WERI-Rb-1 (cell line): ENCODE measurements at places on chromosomes 12 and 14.
A peak's percentile ranks its signal among the peaks of the same experiment; 100 is the strongest.

DNA sequence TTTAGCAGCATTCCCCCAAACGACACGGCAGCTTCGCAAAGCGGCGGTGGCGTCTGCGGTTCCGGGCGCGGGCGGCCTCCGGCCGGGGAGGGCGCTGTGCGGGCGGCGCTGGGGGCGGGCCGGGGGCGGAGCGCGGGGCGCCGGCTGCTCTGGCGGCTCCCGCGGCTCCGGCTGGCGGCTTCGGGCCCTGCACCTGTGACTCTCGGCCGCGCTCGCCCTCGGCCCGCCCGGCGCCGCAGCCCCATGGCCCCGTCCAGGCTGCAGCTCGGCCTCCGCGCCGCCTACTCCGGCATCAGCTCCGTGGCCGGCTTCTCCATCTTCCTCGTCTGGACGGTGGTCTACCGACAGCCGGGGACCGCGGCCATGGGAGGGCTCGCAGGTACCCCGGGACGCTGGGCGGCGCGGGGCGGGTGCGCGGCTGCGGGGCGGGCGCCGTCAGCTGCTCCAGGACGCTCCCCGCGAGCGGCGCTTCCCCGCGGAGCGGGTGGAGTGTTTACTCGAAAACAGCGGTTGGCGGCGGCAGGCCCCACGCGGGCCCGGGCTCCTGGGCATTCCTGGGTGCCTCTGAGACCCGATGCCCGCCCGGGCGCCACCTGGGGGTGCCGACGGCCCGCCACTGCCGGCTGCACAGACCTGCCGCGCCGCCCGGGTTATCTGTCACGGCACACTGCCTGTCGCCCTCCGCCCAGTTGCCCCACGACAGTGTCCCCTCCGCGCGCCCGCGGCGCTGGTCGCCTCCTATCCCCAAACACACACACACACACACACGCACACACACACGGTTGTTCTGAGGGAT lies at the start of gene SLC48A1:
Gene SLC48A1, plus strand, starts transcription at position 177 of the 796 bp plus-strand sequence. Its CDS starts 67 bp downstream, at position 244.
- peak; percentile 65 for DNase-seq

GRCh38 chr12:106428384-106428783 lies 70.8 kb downstream of the POLR3B start:
- DNase-seq = no peak

GRCh38 chr14:55482936-55483605 lies 42.7 kb upstream of the TBPL2 start:
- no peak for DNase-seq

DNA sequence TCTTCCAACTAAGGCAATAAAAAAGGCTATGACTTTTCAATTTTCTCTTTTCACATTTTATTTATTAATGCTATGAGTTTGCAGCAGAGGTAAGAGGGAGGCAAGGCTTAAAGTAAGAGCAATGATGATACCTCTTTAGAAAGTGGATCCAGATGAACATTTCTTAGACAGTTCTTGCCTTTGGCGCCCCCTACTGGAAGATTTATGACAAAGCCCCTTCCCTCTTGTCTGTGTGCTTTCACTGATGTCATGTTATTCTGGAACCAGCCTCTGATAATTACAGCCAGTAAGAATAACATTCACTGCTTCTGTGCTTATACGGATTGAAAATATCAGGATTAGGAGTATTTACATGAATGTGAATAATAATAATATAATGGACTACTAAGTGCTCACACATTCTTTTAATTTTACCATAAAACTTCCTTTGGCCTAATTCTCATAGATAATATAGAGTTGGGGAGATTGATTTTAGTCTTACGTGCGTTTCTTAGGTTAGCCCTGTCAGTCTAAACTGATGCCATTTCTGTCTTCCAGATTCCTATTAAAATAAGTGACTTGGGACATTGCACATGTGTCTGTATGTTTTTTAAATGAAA lies 1929.9 kb upstream of the SEL1L start:
- DNase-seq = peak; percentile 69

DNA sequence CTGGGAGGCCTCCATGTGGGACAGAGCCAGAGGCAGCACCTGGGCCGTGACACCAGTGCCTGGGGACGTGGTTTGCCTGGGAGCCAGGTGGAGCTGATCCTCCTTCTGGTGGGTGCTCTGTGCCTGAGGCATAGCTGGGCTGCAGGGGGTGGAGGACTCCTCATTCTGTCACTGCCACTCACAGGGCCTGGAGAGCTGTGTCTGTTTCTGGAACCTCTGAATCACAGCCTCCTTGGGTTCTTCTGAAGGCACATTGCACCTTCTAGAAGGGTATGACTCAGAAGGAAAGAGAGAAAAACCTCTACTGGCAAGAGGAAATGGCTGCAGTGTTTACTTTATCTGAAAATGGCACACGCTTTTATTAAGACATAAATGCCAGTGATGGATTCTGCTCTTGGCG lies 659.8 kb downstream of the VRK1 start:
- DNase-seq = no peak

- no peak for DNase-seq
These were observed 7.6 kb upstream of the STK38L start for GRCh38 chr12:27236498-27236897.

- no peak for DNase-seq
These were observed 71.4 kb downstream of the KCNK10 start for GRCh38 chr14:88251650-88252049.

DNA sequence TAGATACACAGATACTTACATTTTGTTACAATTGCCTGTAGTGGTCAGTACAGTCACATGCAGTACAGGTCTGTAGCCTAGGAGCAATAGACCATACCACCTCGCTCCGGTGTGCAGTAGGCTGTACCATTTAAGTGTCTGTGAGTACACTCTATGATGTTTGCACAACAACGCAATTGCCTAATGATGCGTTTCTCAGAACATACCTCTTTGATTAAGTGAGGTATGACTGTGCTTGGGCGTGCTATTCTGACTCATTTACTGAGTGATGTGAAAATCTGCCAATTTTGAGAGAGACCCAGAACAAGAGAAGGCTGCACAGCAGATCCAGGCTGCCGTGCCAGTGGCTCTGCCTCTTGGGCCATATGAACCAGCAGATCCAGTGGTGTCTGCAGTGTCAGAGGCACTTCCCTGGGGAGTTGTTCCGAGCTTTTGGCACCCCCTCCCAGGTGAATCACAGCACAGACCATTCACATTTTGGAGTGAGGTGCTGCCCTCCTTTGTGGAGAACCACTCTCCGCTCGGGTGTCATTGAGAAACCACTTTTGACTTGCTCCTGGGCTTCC lies 20.4 kb downstream of the DLK1 start:
- no peak for DNase-seq
